ENCODE measurements at places on chromosomes 12 and 14. TPM values are rescaled to one million over a fixed set of nuclear protein-coding genes. Genes with fewer than 3 reads are reported as not detected.

Gene FBRSL1
- total RNA-seq: 48.6 TPM

Gene ZC3H10
- 10.3 TPM for total RNA-seq

Gene KRT74
- total RNA-seq: not detected

- no peaks in the 10 kb centered on the region for H3K4me1 ChIP-seq
- H3K4me3 ChIP-seq: no peak overlapping the region
- no peak for DNase-seq
- H3K36me3 ChIP-seq: no peaks in the 10 kb centered on the region
- no peaks in the 10 kb centered on the region for H3K27me3 ChIP-seq
- H3K27ac ChIP-seq: no peak overlapping the region
Measured at GRCh38 chr12:117844114-117844830, 124.5 kb downstream of the KSR2 start.

- H3K4me1 ChIP-seq: peaks cover 9% of the 10 kb centered on the region
- H3K4me3 ChIP-seq: no peak overlapping the region
- H3K27ac ChIP-seq: peak overlapping the region; percentile 48
- DNase-seq: peak; percentile 64
Measured at GRCh38 chr12:109763201-109763841, 49.7 kb downstream of the FAM222A start.

DNA sequence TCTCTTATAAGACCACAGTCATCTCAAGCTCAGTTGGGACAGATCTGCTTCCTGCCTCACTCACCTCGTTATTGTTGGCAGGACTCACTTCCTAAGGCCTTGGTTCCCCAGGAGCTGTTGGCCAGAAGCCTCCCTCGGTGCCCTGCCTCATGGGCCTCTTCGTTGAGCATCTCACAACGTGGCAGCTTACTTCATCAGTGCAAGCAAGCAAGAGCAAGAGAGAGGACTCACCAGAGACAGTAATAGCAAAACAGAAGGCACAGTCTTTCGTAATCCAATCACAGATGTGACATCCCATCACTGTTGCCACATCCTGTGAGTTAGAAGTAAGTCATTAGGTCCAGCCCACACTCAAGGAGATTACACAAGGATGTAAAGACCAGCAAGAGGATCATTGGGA, 5.1 kb upstream of the NUMB start:
- DNase-seq: peak; percentile 73
- H3K27ac ChIP-seq: peak overlapping the region; percentile 86
- H3K27me3 ChIP-seq: no peaks in the 10 kb centered on the region
- H3K4me3 ChIP-seq: no peak overlapping the region
- H3K36me3 ChIP-seq: peaks cover under 1% of the 10 kb centered on the region

- peaks cover 45% of the 10 kb centered on the region for H3K4me1 ChIP-seq
- peaks cover 29% of the 10 kb centered on the region for H3K36me3 ChIP-seq
- H3K27me3 ChIP-seq: peaks cover 11% of the 10 kb centered on the region
- no peak for DNase-seq
- H3K4me3 ChIP-seq: no peak overlapping the region
- H3K27ac ChIP-seq: no peak overlapping the region
Measured at GRCh38 chr14:91830777-91831176, 36.6 kb downstream of the TC2N start.

- no peak overlapping the region for H3K27ac ChIP-seq
- H3K4me1 ChIP-seq: peaks cover 2% of the 10 kb centered on the region
- DNase-seq: no peak
- H3K36me3 ChIP-seq: no peaks in the 10 kb centered on the region
- no peak overlapping the region for H3K4me3 ChIP-seq
- peaks cover 14% of the 10 kb centered on the region for H3K27me3 ChIP-seq
Measured at GRCh38 chr12:66243911-66244310, 54.9 kb downstream of the IRAK3 start.

DNA sequence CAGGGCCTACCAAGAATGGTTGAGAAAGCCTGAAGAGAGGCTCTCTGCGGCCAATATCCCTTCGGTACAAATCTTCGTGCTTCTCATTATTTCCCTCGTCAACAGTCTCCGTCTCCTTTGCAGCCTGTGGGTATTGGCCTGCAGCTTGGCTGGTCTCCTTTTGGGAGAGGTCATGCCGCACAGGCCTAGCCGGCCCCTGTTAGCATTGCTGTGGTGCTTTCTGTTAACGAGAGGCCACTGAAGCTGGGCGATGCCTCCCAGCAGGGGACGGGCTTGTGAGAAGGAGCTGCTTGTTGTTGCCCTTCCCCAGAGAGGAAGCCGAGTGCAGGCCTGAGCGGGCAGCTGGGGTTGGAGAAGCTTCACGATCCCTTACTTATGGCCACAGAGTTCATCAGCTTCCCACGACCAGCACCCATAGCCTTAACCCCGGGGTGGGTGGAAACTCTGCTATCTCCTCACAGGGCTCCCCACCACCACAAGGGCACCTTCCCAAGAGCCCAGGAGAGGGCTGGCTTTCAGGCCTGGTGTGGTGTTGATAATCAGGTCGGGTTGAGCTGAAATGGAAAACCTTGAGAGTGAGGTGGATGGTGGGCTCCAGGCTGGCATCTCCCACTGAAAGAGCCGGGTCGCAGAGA, 228.6 kb downstream of the ZFP36L1 start:
- no peaks in the 10 kb centered on the region for H3K36me3 ChIP-seq
- H3K4me1 ChIP-seq: peaks cover 4% of the 10 kb centered on the region
- no peaks in the 10 kb centered on the region for H3K27me3 ChIP-seq
- H3K27ac ChIP-seq: no peak overlapping the region
- DNase-seq: no peak

GRCh38 chr14:69828354-69828753, 31.3 kb upstream of the SLC10A1 start:
- no peaks in the 10 kb centered on the region for H3K36me3 ChIP-seq
- H3K27me3 ChIP-seq: peaks cover 17% of the 10 kb centered on the region
- no peaks in the 10 kb centered on the region for H3K4me1 ChIP-seq
- no peak for DNase-seq
- no peak overlapping the region for H3K27ac ChIP-seq
- H3K4me3 ChIP-seq: no peak overlapping the region

GRCh38 chr14:99327458-99328250, 55.7 kb upstream of the BCL11B start:
- no peaks in the 10 kb centered on the region for H3K36me3 ChIP-seq
- no peak overlapping the region for H3K4me3 ChIP-seq
- H3K27me3 ChIP-seq: peaks cover 17% of the 10 kb centered on the region
- no peaks in the 10 kb centered on the region for H3K4me1 ChIP-seq
- no peak overlapping the region for H3K27ac ChIP-seq

DNA sequence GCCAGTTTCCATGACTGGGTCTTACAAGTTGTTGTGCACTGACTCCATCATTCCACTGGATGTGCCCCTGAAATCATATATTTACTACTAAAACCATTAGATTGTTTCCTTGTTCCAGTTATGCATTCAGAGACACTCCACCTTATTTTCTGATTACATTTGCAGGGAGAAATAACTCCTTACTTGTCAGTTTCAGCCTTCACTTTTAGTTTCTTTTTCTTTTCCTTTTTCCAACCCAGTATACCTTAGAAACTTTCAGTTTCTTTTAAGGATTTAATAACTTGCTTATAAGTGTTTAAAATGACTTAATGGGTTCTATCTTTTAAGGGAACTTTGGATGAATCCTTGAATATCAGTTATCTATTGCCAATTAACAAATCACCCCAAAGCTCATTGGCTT, 39.9 kb downstream of the MRPL42 start:
- DNase-seq: no peak
- no peak overlapping the region for H3K4me3 ChIP-seq
- peaks cover 18% of the 10 kb centered on the region for H3K36me3 ChIP-seq
- H3K27ac ChIP-seq: peak overlapping the region; percentile 80
- no peaks in the 10 kb centered on the region for H3K27me3 ChIP-seq

DNA sequence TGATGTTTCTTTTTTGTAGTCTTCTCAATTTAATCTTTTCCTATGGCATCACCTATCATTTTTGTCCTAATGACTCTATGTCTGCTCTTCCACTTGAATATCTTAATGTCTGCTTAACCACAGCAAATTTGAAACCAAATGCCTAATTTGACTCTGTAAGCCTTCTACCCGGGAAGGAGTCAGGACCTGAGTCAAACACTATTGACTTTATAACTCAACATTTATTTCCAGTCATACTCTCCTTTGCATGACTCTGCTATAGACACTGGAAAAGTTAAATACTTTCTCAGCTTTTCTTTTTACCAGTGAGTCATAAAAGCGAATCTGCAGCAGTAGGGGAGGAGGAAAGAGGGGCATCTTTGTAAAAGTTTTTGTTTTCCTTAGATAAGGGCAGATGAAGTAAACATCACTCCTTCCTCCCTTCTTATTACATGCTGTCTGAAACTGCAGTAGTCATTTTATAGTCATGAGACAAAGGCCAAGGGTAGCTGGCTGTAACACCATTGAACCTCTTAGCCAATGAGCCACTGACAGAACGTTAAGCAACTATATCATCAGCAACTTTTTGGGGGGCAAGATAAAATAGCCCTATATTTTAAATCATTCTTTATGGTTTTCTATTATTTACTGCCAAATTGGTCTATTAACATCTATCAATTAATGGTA, 179.3 kb downstream of the MIPOL1 start:
- H3K4me3 ChIP-seq: no peak overlapping the region
- H3K4me1 ChIP-seq: no peaks in the 10 kb centered on the region
- DNase-seq: no peak
- no peak overlapping the region for H3K27ac ChIP-seq
- H3K36me3 ChIP-seq: no peaks in the 10 kb centered on the region

DNA sequence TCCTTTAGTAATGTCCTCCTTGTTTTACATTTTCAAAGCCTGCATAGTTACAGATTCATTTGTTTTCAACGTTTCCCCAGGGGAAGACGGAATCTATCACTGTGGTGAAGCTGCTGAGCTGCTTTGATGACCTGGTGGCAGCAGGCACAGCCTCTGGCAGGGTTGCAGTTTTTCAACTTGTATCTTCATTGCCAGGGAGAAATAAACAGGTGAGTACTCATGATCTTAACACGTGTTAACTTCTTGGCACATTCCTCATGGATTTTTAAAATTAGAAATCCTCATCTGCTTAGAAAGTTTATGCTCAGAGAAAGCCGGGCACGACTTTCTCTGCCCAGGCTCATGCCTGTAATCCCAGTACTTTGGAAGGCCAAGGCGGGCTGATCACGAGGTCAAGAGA, 44.5 kb downstream of the TECPR2 start:
- no peak for DNase-seq
- H3K27ac ChIP-seq: no peak overlapping the region
- peaks cover 25% of the 10 kb centered on the region for H3K36me3 ChIP-seq
- no peaks in the 10 kb centered on the region for H3K27me3 ChIP-seq

DNA sequence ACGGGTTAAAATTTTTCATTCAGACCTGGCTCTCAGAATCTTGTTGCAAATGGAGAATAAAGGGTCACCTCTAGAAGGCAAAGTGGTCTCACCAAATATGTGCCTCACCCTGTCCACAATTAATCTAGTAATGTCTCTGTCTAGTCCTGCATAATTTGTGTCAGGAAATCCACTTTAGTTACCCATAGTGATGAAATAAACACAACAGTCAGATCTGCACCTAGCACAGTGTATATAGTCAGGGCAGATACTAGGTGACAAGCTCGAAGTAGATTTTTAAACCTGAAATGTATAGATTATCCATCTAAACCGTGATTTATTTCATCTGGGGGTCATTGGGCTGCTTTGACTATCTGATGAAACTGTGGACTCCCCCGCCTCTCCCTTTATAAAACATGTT, 15.9 kb upstream of the FLVCR2 start:
- DNase-seq: no peak
- peaks cover 75% of the 10 kb centered on the region for H3K4me1 ChIP-seq
- peak overlapping the region; percentile 78 for H3K27ac ChIP-seq
- H3K27me3 ChIP-seq: no peaks in the 10 kb centered on the region
- peaks cover 7% of the 10 kb centered on the region for H3K36me3 ChIP-seq
- no peak overlapping the region for H3K4me3 ChIP-seq

- H3K4me3 ChIP-seq: no peak overlapping the region
- peaks cover 2% of the 10 kb centered on the region for H3K27me3 ChIP-seq
- peaks cover 19% of the 10 kb centered on the region for H3K4me1 ChIP-seq
- no peak overlapping the region for H3K27ac ChIP-seq
- DNase-seq: no peak
- no peaks in the 10 kb centered on the region for H3K36me3 ChIP-seq
Measured at GRCh38 chr12:3964439-3964838, 91.2 kb upstream of the PARP11 start.

DNA sequence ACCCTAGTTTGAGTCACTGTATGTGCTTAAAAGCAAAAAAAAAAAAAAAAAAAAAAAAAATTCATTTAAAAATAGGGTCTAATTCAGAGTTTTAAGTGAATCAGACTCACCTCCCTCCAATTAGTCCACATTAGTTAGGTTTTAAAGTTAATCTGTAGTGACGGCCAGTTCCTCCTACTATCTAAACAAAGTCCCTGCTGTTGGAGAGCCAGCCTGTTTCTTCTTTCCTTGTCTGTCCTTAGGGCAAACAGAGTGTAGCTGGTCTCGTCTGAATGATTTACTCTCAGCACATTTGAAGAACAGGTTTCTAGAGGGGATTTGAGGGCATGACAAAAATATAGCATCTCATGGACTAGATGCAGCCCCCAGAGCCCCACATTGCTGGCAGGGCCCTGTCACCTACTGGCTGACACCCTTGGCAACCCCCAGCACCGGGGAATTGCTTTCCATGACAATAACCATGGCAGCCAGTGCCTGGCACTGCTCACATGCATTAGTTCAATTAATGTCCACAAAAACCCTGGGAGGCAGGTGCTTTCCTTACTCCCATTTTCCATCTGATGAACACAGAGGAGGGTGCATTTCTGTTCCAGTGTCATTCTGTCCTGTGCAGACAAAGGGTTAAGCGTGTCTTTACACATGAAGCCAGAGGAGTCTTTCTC, 138.3 kb downstream of the PLXNC1 start:
- no peak overlapping the region for H3K27ac ChIP-seq
- H3K4me1 ChIP-seq: peaks cover 20% of the 10 kb centered on the region
- H3K4me3 ChIP-seq: no peak overlapping the region
- DNase-seq: no peak
- H3K36me3 ChIP-seq: peaks cover 20% of the 10 kb centered on the region

DNA sequence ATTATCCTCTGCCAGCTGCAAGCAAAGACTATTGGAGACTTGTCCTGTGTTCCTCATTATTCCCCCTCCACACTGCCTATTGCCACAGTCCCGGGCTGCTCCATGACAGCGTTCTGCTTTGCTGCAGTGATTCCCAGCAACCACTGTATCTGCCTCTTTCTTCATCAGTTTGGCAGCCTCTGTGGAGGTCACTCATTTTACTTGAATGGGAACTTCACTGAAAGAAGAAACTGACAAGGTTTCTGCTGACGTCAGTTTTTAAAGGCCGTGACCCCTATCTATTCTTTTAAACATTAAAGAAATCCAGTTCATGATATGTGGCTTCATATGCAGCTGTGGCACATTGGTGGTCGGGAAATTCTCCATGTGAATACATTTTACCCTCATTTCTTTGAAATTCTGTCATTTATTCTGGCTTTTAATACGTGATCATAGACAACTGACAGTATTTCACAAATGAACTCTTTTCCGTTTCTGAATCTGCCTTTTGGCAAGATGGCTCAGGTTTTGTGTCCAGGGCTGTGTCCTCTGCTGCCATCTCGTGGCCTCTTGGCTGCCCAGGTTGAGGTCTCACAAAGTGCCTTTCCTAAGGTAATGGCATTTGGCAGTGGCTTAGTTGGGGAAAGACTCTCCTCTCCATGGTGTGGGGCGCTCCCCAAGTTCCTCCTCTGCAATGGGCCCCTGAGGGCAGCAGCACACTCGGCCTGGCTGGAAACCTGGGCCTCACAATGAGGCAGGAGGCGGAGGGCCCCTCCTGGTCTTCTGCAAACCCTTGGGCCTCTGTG, 5.8 kb downstream of the TMEM253 start:
- H3K4me1 ChIP-seq: peaks cover 52% of the 10 kb centered on the region
- no peaks in the 10 kb centered on the region for H3K27me3 ChIP-seq
- H3K36me3 ChIP-seq: peaks cover 2% of the 10 kb centered on the region
- no peak overlapping the region for H3K27ac ChIP-seq

- no peaks in the 10 kb centered on the region for H3K4me1 ChIP-seq
- no peak for DNase-seq
- no peak overlapping the region for H3K4me3 ChIP-seq
- H3K27ac ChIP-seq: no peak overlapping the region
- H3K36me3 ChIP-seq: no peaks in the 10 kb centered on the region
- H3K27me3 ChIP-seq: no peaks in the 10 kb centered on the region
Measured at GRCh38 chr12:87981495-87981894, 47.7 kb downstream of the C12orf50 start.

Measured in activated CD8-positive, alpha-beta memory T cell treated with anti-CD3 and anti-CD28 coated beads, Interleukin-2, amount 10 ng/mL, durations not matched to agents 7 days and 5 days (primary cell).